ENCODE measurements at places on chromosomes 7 and 10. TPM values are rescaled to one million over a fixed set of nuclear protein-coding genes. Genes with fewer than 3 reads are reported as not detected.

The OR2A1 gene
- under 0.01 TPM for total RNA-seq

The NFE2L3 gene
- total RNA-seq, result 13.3 TPM

The MOSPD3 gene
- 13.0 TPM for total RNA-seq

The CAMK2G gene
- total RNA-seq, result 53.8 TPM

The INA gene
- total RNA-seq, result 161 TPM

The PHYHIPL gene
- 18.9 TPM for total RNA-seq

The CTAGE8 gene
- 0.25 TPM for total RNA-seq

The SUGCT gene
- 0.98 TPM for total RNA-seq

The MGMT gene
- 4.9 TPM for total RNA-seq

The ABCB4 gene
- 0.74 TPM for total RNA-seq

The AKR1C1 gene
- 27.5 TPM for total RNA-seq

The SUN3 gene
- not detected for total RNA-seq

The ANKRD1 gene
- not detected for total RNA-seq

The PON1 gene
- total RNA-seq, result not detected

The SPAG6 gene
- total RNA-seq, result 1.2 TPM

The ANXA8 gene
- not detected for total RNA-seq

The CRTAC1 gene
- total RNA-seq, result 6.6 TPM

The AZGP1 gene
- total RNA-seq, result not detected

The WDR86 gene
- 51.1 TPM for total RNA-seq

The EBLN1 gene
- total RNA-seq, result not detected

The TMEM176B gene
- total RNA-seq, result 1.2 TPM

The EEPD1 gene
- 11.3 TPM for total RNA-seq

The GOLGA7B gene
- total RNA-seq, result 17.7 TPM

The HOXA9 gene
- 0.25 TPM for total RNA-seq

The SKIDA1 gene
- total RNA-seq, result 6.9 TPM

The CLDN15 gene
- 2.2 TPM for total RNA-seq

The HOXA4 gene
- total RNA-seq, result not detected

The FMC1 gene
- 4.9 TPM for total RNA-seq

The ZNF783 gene
- total RNA-seq, result 7.9 TPM

The ATOH7 gene
- total RNA-seq, result 0.49 TPM

The SVOPL gene
- 0.25 TPM for total RNA-seq

The COL28A1 gene
- total RNA-seq, result 0.74 TPM

The SKAP2 gene
- 3.7 TPM for total RNA-seq

The RELN gene
- total RNA-seq, result 52.6 TPM

The SAP25 gene
- total RNA-seq, result 0.25 TPM

The KAZALD1 gene
- total RNA-seq, result 0.25 TPM

The PTF1A gene
- total RNA-seq, result not detected

The AOC1 gene
- not detected for total RNA-seq

The DBNL gene
- 36.6 TPM for total RNA-seq

The ZNRF2 gene
- total RNA-seq, result 46.7 TPM

The GFRA1 gene
- total RNA-seq, result 8.6 TPM

The C7orf57 gene
- 1.2 TPM for total RNA-seq

The EN2 gene
- total RNA-seq, result not detected

The EPHB6 gene
- total RNA-seq, result 48.7 TPM

The CRYGN gene
- 0.25 TPM for total RNA-seq

The DPYSL4 gene
- 39.3 TPM for total RNA-seq

The ACBD7 gene
- 11.8 TPM for total RNA-seq

The AGBL3 gene
- 4.7 TPM for total RNA-seq

The FAM25A gene
- not detected for total RNA-seq

The MTPN gene
- 165 TPM for total RNA-seq

The RAB18 gene
- total RNA-seq, result 78.4 TPM

The GNG11 gene
- total RNA-seq, result 5.4 TPM

The UCMA gene
- total RNA-seq, result not detected

All from temporal lobe (tissue), 4 donors.